ENCODE measurements at places on chromosomes 5 and 9. TPM values are rescaled to one million over a fixed set of nuclear protein-coding genes. Genes with fewer than 3 reads are reported as not detected.

- no peak for DNase-seq
Observed at GRCh38 chr5:73450137-73450536, 1.6 kb upstream of the FOXD1 start.

DNA sequence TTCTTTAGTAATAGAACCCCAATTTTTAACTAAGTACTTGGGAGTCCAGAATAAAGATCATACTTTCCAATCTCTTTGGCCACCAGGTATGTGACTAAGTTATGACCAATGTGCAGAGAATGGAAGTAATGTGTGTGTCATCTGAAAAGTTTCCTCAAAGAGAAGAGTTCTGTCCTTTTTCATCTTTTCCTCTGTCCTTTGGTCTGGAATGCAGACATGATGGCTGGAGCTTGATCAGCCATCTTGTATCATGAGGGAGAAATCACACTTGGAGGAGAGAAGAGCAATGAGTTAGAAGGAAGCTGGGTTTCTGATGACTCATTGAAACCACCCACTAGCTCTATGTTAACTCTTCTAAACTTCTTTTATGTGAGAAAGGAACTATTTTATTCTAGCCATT lies 5.5 kb upstream of the CPEB4 start:
- DNase-seq = no peak

Gene RANBP3L
- not detected for polyA plus RNA-seq

Gene GPR150
- polyA plus RNA-seq = not detected

Gene CARD6
- polyA plus RNA-seq = 15.6 TPM

All from CD14-positive monocyte (primary cell).